Mucosa of gallbladder (tissue), 1 donor: ENCODE measurements at places on chromosomes 1 and 21. TPM values are rescaled to one million over a fixed set of nuclear protein-coding genes. Genes with fewer than 3 reads are reported as not detected.
A peak's percentile ranks its signal among the peaks of the same experiment; 100 is the strongest.

- DNase-seq, result no peak
These were observed 54.6 kb upstream of the ACTRT2 start for GRCh38 chr1:2966449-2967328.

DNA sequence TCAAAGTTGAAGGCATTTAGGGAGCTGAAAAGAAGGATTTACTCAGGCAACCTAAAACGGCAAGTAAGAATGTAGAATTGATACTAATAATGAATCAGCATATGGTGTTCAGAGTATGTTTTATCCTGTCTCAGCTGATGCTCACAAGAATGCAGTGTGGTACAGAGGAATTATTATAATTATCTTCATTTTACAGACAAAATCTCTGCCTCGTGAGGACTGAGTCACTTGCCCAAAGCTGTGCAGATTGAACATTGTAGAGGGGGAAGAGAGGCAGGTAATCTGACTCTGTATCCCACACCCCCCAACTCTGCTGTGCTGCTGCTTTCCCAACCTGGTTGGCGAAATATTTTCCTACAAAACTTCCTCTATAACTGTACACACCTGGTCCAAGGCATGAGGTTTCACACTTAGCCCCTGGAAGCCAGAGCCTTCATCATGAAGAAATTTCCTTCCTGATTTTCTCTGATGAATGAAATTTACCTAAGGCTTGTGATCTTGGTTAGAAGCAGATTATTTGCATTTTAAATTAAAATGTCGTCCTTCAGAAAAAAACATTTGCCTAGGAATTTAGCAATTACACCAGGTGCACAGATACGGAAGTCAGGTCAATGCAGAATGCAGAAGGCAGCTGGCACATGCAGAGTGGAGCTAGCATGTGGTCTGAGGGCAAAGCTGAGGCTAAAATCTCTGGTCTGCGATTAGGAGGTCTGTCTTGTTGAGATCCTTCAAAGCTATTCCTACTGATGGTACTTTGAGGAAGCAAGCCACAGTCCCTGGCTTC is 52.8 kb downstream of the DPT start:
- no peak for DNase-seq

GRCh38 chr1:55204997-55205396 is 10.2 kb downstream of the USP24 start:
- DNase-seq, result no peak

- no peak for DNase-seq
These were observed 318.4 kb downstream of the RPS6KC1 start for GRCh38 chr1:213369465-213369864.

- DNase-seq, result peak; percentile 25
These were observed 3.0 kb downstream of the CRYBG2 start for GRCh38 chr1:26350701-26351589.

DNA sequence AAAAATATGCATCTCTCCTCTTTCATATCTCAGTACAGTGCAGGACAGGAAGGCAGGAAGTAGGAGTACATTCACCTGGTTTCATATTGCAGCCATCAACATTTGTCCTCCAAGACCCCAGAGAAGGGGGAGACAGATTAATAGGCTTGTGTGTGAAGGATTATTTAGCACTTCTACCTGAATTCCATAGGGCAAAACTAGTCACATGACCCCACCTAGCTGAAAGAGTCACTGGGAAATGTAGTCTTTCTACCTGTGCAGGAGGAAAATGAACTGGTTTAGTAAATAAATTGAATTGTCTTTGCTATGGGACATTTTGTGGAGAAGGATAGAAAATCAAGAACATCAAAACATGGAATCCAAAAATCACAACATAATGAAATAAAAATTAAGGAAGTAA is 13.9 kb upstream of the TRIM33 start:
- DNase-seq, result no peak

DNA sequence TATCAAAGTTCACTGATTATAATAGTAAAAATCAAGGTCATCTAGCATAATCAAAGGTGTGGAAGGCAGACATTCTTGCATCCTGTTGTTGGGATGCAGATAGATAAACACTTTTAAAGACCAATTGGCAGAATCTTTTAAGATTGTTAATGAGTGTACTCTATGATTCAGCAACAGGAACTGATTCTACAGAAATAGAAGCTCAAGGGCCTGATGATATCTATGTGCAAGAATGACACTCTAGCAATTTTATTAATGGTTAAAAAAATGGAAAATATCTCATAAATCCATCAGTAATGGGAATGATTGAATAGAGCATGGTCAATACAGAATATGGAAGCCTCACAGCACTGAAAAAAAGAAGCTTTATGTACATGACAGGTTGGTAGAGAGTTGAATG is 2.2 kb upstream of the ATP1A4 start:
- DNase-seq, result no peak

Gene GNAI3
- 6.7 TPM for total RNA-seq

Gene KRTAP7-1
- total RNA-seq, result not detected

DNA sequence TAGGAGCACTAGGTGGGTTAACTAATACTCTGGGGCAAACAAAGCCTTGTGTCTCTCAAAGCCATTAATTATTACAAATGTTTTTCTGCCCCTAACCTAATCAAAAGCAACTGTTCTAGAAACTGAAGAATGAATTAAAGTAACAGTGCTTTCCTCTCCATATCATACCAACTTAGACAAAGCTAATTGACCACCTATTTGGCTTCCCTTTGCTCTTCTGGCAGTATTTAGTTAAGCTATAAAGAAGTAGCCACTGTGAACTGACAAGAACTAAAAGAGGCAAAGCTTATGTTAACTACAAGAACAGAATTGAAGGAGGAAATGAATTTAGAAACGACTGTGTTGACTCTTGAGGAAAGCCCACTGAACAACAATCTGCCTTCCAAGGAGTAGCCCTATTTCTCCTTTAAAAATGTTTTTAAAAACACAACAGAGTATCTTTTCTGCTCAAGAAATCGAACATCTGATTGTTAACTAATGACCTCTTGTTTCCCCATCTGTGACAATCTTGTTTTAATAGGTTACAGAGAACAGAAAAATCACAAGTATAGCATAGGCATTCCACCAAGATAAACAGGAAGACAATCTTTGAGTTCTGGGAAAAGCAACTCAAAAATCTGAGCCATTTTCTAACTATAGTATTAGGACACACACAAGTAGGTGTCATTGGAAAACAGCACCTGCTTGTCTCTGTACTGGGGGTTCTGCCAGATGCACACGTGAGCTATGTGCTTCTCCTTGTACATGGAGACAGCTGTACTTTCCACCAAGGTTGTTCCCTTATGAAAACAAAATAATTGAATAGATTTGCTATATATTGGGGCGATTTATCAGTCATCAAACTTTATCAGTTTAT is 3.1 kb upstream of the EGLN1 start:
- DNase-seq, result no peak

DNA sequence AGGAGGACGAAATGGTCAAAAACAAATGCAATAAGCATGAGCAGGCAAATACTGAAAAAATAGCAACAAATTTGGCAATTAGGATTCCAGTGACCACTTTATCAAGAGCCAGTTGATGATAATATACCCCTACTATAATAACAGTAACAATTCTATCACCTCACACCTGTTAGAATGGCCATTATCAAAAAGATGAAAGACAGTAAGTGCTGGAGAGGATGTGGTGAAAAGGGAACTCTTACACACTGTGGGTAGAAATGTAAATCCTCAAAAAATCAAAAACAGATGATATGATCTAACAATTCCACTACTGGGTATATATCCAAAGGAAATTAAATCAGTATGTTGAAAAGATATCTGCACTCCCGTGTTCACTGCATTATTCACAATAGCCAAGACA is 114.3 kb upstream of the GFI1 start:
- no peak for DNase-seq

- DNase-seq, result no peak
These were observed 138.7 kb downstream of the DISP1 start for GRCh38 chr1:222953585-222953984.

Gene SLC6A9
- 5.6 TPM for total RNA-seq

- no peak for DNase-seq
These were observed 114.3 kb upstream of the ZNF678 start for GRCh38 chr1:227449051-227449450.

DNA sequence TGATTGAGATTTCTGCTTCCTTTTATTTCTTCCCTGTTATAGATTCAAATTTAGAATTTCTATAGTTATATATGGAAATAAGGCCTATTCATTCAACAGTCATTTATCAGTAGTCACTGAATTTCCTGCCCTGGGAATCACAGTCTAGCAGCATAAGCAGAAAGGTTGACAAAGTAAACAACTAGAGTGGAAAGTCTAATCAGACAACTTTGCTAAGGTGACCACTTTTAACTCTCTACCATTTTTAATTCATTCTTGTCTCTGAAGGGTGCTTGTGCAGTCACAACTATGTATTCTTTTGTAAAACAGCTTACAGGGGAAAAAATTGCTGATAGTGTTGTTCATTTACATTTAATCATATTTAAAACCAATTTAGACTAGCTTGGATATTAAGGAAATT is 66.1 kb upstream of the PLA2G4A start:
- DNase-seq, result no peak

DNA sequence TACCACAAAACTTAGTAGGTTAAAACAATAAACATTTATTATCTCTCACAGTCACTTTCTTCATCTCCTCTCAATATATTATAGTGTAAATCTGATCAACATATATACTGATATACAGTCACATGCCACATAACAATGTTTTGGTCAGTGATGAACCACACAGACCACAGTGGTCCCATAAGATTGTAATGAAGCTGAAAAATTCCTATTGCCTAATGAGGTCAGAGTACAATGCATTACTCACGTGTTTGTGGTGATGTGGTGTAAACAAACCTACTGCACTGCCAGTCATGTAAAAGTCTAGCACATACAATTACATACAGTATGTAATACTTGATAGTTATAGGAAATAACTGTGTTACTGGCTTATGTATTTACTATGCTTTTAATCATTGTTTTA is 30.1 kb downstream of the OLFML3 start:
- DNase-seq, result no peak

GRCh38 chr21:41899426-41900202 is 20.5 kb upstream of the PRDM15 start:
- no peak for DNase-seq

GRCh38 chr1:150233359-150234308 is 2.3 kb downstream of the ANP32E start:
- DNase-seq, result no peak

DNA sequence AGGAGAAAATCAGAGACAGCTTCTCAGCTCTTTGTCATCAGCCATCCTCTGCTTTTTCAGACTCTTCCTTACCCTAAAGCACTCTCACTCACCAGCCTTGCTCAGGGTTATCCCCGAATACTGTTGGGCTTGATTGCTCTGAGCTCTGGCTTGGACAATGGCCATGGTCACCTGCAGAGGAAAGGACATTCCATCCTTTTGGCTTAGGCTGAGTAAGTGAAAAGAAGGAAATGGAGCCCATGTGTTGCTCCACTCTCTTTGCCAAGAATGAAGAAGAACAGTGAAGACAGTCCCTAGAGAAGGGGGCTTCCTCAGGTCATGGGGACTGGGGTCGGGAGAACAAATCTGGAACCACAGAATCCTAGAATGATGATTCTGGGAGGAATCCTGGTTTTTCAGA is 2.3 kb downstream of the MTMR11 start:
- DNase-seq, result no peak

- no peak for DNase-seq
These were observed 3.8 kb downstream of the TRIM62 start for GRCh38 chr1:33177996-33178540.

Gene CCDC190
- total RNA-seq, result 0.58 TPM

- no peak for DNase-seq
These were observed 12.4 kb downstream of the RNF220 start for GRCh38 chr1:44417351-44418021.

Gene SELE
- 0.95 TPM for total RNA-seq

GRCh38 chr1:19920132-19920710 is 3.2 kb downstream of the PLA2G2E start:
- no peak for DNase-seq

Gene HIVEP3
- 8.7 TPM for total RNA-seq

Gene APCS
- total RNA-seq, result 54.7 TPM

Gene NBPF3
- 16.4 TPM for total RNA-seq

GRCh38 chr1:229377429-229377828 is 34.6 kb upstream of the CCSAP start:
- DNase-seq, result no peak

Gene HTR1D
- total RNA-seq, result 7.0 TPM

- no peak for DNase-seq
These were observed 66.4 kb downstream of the LUZP1 start for GRCh38 chr1:23102289-23102688.

Gene ZNF683
- total RNA-seq, result 2.9 TPM

DNA sequence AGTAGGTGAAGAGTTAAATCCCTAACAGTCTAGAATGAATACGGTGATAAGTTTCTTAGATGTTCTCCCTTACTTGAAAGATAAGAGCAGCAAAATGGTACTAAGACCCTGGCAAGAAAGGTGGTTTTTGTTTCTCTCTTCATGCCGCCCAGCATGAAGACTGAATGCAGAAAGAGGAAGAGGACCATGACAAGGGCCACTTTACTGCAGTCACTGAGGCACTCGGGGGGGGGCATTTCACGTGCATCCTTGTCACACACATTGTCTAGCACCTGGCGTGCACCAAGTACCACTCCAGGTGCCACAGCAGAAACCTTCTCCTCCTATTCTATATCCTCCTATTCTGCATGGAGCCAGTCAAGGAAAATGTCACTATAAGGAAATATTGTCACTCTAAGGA is 222.0 kb downstream of the TOMM20 start:
- no peak for DNase-seq

Gene KCNH1
- 1.4 TPM for total RNA-seq

DNA sequence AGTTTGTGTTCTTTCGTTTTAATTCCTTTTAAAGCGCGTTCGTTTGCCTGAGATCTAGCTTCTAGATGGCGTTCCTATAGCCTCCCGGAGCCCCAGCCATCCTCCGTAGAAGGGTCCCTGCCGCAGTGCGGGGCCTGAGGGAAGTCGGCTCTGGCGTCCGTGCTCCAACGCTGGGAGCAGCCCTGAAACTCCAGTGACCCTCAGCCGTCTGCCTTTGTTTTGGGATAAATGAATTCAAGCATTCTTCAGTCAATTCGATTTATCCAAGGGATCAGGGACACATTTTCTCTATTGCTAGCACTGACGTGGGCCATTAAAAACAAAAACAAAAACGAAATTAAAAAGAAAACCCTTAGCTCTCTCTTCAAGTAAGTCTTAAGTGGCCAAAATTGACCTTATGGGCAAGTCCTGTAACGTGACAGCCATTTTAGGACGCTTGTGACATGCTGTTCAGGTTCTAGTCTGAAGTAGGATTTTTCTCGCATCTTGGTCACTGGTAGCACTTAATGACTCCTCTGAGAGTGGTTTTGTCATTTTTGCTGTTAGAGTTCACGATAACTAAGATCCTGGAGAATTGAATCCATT is 742 bp upstream of the HSPA13 start:
- DNase-seq, result no peak

GRCh38 chr1:175320804-175321203 is 128.2 kb upstream of the KIAA0040 start:
- no peak for DNase-seq

GRCh38 chr1:78691995-78692747 is 42.5 kb downstream of the IFI44 start:
- DNase-seq, result no peak

Gene SLC44A5
- total RNA-seq, result 0.43 TPM

Gene MPL
- total RNA-seq, result not detected

- DNase-seq, result no peak
These were observed 102.8 kb downstream of the CLIC6 start for GRCh38 chr21:34771512-34772028.
